ENCODE measurements at places on chromosomes 13 and 19.

GRCh38 chr19:13783565-13784500 is 9.6 kb downstream of the C19orf53 start:
- no peak for DNase-seq

- DNase-seq, result no peak
Observed at GRCh38 chr19:28705008-28705407, 507.9 kb downstream of the UQCRFS1 start.

- no peak for DNase-seq
Observed at GRCh38 chr19:50875795-50876422, 2.7 kb downstream of the KLK2 start.

- no peak for DNase-seq
Observed at GRCh38 chr13:101265934-101266333, 150.4 kb downstream of the NALCN start.

- no peak for DNase-seq
Observed at GRCh38 chr13:41370736-41371135, 59.7 kb downstream of the NAA16 start.

DNA sequence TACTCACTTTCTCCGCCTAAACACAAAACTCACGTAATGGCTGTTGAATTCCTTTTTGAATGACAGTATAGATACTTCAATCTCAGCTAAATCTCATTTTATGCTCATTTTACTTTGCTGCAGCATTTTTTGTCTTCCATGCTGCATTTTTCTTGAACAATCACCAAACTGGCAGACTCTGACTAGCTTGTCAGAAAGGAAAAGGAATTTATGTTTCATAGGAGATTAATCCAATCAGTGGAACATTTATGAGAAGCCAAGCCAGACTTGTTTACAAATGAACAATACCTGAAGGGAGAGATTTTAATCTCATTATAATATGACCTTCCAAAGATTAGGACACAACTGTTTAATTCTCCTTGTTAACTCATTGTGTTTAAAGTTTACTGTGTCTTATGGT is 1044.3 kb downstream of the DIAPH3 start:
- DNase-seq, result no peak

DNA sequence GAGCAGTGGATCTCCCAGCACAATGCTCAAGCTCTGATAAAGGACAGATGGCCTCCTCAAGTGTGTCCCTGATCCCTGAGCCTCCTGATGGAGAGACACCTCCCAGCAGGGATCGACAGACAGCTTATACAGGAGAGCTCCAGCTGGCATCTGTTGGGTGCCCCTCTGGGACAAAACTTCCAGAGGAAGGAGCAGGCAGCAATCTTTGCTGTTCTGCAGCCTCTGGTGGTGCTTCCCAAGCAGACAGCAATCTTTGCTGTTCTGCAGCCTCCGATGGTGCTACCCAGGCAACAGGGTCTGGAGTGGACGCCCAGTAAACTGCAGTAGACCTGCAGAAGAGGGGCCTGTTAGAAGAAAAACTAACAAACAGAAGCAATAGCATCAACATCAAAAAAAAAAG is 349.3 kb upstream of the SPRY2 start:
- DNase-seq, result no peak

GRCh38 chr13:30163441-30163840 is 143.9 kb downstream of the KATNAL1 start:
- no peak for DNase-seq

- DNase-seq, result no peak
Observed at GRCh38 chr13:76024151-76024550, 388.0 kb downstream of the LMO7 start.

DNA sequence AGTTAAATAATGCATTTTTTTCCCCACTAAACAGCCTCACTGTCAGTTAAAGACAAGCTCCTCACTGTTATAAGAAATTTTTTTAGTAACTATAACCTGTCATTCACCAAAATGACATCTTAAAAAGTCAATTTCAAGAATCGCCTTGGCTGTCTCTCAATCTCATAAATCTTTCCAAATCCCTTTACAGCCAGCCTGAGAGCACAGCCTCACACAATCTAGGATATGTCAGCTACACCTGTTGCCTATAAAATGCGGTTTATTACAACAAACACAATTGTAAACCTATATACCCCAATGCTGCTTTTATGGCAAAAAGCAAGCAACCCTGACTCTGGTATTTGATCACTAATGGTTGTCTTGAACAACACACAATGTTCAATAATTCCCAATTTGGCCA is 29.5 kb upstream of the FNDC3A start:
- DNase-seq, result no peak

- DNase-seq, result no peak
Observed at GRCh38 chr13:110507678-110508381, 53.7 kb downstream of the RAB20 start.

DNA sequence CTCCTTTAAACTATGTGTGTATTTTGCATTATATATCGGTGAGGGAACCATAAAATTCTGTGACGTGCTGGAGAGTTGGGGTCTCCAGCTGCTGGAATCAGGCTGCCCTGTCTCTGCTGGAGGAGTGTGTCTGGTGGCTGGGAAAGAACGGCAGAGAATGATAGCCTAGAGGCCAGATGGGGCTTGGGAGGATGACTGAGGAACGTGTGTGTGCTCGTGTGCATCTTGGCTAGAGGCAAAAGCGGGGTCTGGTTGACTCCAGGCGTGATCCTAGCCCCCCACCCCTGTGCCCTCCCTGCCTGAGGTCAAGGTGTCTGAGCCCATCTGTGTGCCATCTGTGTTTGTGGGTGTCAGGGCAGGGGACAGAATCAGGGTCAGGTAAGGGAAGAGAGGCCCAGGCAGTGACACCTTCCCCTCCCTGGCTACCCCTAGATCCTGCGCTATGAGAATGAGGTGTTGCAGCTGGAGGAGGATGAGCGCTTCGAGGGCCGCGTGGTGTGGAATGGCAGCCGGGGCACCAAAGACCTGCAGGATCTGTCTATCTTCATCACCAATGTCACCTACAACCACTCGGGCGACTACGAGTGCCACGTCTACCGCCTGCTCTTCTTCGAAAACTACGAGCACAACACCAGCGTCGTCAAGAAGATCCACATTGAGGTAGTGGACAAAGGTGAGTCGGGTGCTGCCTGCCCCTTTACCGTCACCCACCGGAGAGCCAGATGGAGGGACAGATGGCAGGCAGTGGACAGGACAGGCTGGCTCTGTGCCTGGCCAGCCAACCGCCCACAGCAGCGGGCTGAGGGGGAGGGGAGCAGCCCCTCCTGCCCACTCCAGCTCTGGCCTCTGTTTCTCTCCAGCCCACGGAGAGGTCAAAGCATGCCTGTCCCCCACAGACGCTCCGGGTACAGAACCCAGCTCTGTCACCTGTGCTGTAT is 3.1 kb downstream of the SCN1B start:
- DNase-seq, result no peak

DNA sequence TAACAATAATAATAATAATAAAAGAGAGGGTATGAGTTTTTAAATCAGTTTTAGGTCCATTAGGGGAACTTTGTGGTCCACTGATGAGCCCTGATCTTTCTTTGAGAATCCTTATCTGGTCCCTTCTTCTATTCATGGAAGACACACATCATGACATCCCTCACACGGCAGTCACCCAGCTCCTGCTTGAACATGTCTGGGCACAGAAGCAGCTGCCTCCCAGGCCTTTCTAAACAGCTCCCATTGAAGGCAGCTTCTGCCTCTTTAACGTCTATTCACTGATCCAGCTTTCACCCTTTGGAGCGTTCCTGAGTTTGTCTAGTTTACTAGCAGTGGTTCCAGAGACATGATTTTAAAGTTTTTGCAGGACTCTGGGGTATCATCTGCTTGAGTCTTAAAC is 42.6 kb upstream of the STK24 start:
- no peak for DNase-seq

DNA sequence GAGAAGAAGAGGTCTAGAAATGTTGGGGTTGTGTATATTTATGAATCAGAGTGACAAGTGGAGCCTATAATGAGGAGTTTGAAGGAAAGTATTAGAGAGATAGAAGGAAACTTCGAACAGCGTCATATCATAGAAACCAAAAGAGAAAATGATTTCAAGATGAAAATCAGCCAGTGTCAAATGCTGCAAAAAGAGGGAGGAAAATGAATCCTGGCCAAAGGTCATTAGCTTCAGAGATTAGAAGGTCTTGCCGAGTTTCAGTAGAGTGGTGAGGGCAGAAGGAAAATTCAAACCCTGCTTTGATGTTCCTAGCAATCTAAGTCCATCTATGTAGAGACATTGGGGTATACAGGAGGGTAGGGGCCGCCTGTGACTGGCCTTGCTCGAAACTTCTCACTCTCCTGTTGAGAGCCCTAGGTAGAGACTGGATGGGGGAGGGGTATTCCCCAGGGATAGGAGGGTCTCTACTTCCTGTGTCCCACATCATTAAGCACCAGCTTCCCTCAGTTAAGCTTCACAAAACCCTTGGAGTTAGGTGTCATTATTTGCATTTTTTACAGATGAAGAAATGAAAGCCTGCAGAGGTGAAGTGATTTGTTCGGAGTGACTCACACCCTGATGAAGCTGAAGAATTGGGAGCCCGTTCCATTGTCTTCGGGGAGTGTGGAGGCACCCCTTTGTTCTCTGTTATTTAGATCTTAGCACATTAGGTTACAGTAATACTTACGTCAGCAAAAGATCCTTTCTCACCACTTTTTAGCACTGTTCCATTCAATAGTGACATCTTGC is 62.8 kb downstream of the FGF9 start:
- DNase-seq, result no peak

DNA sequence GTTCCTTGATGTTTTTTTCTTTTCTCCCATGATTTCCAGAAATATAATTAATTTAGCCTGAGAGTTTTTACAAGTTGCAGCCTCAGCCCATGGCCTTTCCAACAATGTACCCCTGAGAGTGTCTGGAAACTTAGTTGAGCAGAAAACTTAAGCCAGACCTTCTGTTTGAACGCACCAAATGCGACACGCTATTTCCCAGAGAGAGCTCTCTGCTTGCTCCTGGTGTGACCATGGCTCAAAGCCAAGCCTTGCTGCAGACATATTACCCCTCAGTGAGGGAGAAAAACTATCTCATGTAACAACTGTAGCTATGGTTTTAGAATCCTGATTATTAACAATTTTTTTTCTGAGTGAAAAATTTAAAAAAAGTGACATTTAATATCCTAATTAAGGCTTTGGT is 1204.5 kb upstream of the SLC10A2 start:
- DNase-seq, result no peak

DNA sequence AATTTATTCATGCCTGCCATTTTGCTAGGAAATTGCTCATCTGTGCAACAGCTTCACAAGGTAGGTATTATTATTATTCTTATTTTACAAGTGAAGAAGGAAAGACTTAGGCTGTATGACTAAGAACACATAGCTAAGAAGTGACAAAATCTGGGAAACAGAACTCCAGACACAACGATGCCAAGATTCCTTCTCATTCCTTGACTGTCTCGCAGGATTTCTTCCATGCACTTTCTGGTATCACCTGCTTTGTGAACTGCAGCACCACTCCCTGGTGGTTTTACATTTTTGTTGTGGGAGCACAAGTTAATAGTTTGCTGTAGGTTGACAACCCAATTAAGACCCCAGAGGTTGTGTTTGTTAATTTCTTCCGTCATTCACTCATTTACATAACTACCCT is 188.5 kb downstream of the LACC1 start:
- DNase-seq, result no peak

GRCh38 chr13:104831831-104832230 is 1703.6 kb downstream of the EFNB2 start:
- no peak for DNase-seq

DNA sequence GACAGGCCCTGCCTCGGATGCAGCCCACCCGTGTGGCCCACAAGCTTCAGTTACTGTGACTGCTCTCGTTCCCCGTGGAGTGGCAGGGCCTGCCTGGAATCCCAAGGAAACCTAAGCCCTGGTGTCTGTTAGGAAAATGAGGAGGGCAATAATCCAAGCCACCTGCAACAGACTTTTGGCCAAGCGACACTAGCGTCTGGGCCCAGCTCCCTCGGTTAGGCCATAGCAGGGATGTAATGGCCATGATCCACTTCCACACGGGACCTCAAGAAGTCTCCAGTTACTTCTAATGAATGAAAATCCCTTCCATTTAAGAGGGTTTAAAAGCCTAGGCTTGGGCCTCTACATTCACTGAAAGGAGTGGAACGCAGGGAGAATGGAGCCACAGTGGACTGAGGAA is 8.9 kb downstream of the ZC3H4 start:
- no peak for DNase-seq

GRCh38 chr13:77918391-77919245 is at the start of gene EDNRB:
EDNRB (minus strand) TSS chr13:77918831; CDS start chr13:77918573, 258 bp downstream.
- DNase-seq, result peak; percentile 39

GRCh38 chr19:2064395-2064787 is 13.3 kb upstream of the MKNK2 start:
- no peak for DNase-seq

DNA sequence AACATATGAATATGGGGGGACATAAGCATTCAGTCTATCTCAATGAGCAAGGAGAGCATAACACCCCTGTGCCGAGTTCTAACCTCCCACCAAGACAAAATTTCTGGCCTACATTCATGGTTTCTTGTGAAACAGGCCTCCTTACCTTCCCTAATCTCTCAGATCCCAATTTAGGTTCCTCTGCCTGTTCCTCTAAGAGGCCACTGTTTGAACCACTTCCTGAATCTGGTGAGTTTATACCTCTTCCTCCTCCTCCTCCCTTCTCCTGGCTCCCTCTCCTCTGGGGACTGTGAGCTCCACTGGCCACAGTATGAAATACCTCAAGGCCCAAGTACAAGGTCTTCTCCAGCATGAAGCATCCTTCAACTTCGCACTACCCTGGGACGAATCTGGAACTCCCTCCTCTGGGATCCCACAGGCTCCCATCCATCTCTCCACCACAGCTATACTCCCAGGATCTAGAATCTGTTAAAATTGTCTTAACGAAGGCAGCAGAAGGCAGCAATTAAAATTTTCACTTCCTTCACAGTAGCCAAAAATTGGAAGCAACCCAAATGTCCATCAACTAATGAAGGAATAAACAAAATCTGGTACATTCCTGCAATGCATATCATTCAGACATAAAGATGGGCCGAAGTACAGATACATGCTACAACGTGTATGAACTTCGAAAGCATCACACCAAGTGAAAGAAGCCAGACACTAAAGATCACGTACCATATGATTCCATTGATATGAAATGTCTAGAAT is 7.8 kb upstream of the SIGLECL1 start:
- DNase-seq, result no peak
